ENCODE measurements at places on chromosomes 7 and 10. TPM values are rescaled to one million over a fixed set of nuclear protein-coding genes. Genes with fewer than 3 reads are reported as not detected.

- H3K4me1 ChIP-seq, result no peaks in the 10 kb centered on the region
- no peaks in the 10 kb centered on the region for H3K27me3 ChIP-seq
- no peak overlapping the region for H3K4me3 ChIP-seq
Measured at GRCh38 chr10:124557648-124558338, 96.2 kb downstream of the LHPP start.

DNA sequence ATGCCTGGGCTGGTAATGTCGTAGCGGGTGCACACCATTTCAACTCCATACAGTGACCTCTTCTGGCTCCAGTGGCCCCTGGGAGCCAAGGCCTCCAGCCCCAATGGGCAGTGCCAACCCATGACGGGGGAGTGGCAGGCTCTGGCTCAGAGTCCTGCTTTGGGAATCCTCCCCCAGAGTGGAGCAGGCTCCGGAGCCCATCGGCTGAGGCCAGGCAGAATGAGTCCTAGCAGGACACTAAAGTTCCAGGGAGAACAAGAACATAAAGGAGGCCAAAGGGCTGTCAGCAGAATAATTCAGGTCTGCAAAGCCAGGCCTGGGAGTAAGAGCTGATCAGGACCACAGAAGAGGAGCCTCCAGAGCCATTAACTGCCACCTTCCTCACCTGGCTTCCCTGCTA, 33.3 kb downstream of the LBX1 start:
- H3K4me3 ChIP-seq, result no peak overlapping the region
- no peak overlapping the region for H3K27ac ChIP-seq
- no peaks in the 10 kb centered on the region for H3K36me3 ChIP-seq
- no peak for DNase-seq
- H3K4me1 ChIP-seq, result no peaks in the 10 kb centered on the region
- no peaks in the 10 kb centered on the region for H3K27me3 ChIP-seq

- no peaks in the 10 kb centered on the region for H3K36me3 ChIP-seq
- peaks cover 14% of the 10 kb centered on the region for H3K4me1 ChIP-seq
- H3K27me3 ChIP-seq, result no peaks in the 10 kb centered on the region
- DNase-seq, result no peak
- no peak overlapping the region for H3K4me3 ChIP-seq
- no peak overlapping the region for H3K27ac ChIP-seq
Measured at GRCh38 chr10:34347131-34347530, 468.0 kb downstream of the PARD3 start.

GRCh38 chr7:505171-505570, 14.5 kb downstream of the PDGFA start:
- H3K27ac ChIP-seq, result no peak overlapping the region
- no peaks in the 10 kb centered on the region for H3K27me3 ChIP-seq
- no peak for DNase-seq
- H3K4me1 ChIP-seq, result no peaks in the 10 kb centered on the region

GRCh38 chr7:67573639-67574038, 577.0 kb downstream of the TYW1 start:
- H3K4me1 ChIP-seq, result no peaks in the 10 kb centered on the region
- DNase-seq, result no peak
- no peak overlapping the region for H3K4me3 ChIP-seq

Gene RRP12
- 68.6 TPM for total RNA-seq

- H3K4me1 ChIP-seq, result no peaks in the 10 kb centered on the region
- H3K27me3 ChIP-seq, result no peaks in the 10 kb centered on the region
- DNase-seq, result peak; percentile 77
- H3K4me3 ChIP-seq, result no peak overlapping the region
- no peaks in the 10 kb centered on the region for H3K36me3 ChIP-seq
- H3K27ac ChIP-seq, result no peak overlapping the region
Measured at GRCh38 chr7:108497082-108497725, 28.7 kb downstream of the PNPLA8 start.

Gene FAM20C
- total RNA-seq, result 35.8 TPM

DNA sequence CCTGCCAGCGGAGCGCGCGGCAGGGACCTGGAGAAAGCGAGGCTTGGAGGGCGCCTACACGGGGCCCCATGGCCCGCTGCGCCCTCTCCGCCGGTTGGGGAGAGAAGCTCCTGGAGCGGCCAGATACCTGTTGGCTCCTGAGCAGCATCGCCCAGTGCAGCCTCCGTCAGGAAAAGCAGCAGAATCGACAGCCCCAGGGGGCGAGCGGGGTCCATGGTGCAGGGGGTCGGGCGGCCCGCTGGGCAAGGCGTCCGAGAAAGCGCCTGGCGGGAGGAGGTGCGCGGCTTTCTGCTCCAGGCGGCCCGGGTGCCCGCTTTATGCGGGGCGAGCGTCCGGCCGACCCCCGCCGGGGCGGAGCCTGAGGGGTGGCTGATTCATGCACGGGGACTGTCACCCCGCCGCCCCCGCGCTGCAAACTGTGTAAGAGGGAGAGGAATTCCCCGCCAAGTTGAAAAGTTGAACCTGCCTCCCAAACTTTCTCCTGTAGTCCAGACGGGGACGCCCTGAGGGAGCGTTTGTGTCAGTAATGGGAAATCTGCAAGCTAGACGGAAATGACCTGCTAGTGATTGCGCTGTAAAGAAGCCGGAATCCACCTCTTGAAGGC, at the start of gene TFPI2:
TSS of gene TFPI2 (minus strand) at position 290 of the 605 bp plus-strand sequence. CDS start at position 215, 75 bp downstream.
- no peaks in the 10 kb centered on the region for H3K27me3 ChIP-seq
- peaks cover 10% of the 10 kb centered on the region for H3K4me1 ChIP-seq
- H3K27ac ChIP-seq, result no peak within 1 kb of the TSS
- peak; percentile 52 for DNase-seq

DNA sequence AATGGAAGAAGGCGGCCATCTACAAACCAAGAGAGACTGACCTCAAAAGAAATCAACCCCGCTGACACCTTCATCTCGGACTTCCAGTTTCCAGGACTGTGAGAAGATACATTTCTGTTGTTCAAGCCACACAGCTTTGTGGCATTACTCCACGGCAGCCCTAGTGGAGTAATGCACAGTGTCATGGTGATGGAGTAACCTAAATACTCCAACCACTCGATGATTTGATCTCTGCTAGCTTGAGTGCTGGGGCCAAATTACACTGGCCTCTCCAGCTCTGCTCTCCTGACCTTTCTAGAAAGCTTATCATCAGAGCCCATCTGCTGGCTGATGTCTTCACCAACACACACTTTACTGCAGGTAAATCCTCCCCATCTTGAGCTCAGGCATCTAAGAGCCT, 52.2 kb downstream of the GALNT17 start:
- no peak overlapping the region for H3K27ac ChIP-seq
- H3K27me3 ChIP-seq, result no peaks in the 10 kb centered on the region
- H3K4me3 ChIP-seq, result no peak overlapping the region

Gene CNPY1
- total RNA-seq, result not detected

Gene ATG9B
- total RNA-seq, result 0.96 TPM

GRCh38 chr10:64814201-64814600, 1293.0 kb downstream of the REEP3 start:
- no peaks in the 10 kb centered on the region for H3K36me3 ChIP-seq
- DNase-seq, result no peak
- no peaks in the 10 kb centered on the region for H3K4me1 ChIP-seq
- no peak overlapping the region for H3K4me3 ChIP-seq
- no peak overlapping the region for H3K27ac ChIP-seq
- H3K27me3 ChIP-seq, result no peaks in the 10 kb centered on the region

Gene ADRB1
- 81.6 TPM for total RNA-seq

Gene EXOC6
- total RNA-seq, result 35.0 TPM

Gene VIPR2
- total RNA-seq, result not detected

GRCh38 chr7:23369695-23370404, 70.7 kb downstream of the MALSU1 start:
- no peaks in the 10 kb centered on the region for H3K4me1 ChIP-seq
- no peaks in the 10 kb centered on the region for H3K27me3 ChIP-seq
- no peak for DNase-seq
- no peak overlapping the region for H3K4me3 ChIP-seq

DNA sequence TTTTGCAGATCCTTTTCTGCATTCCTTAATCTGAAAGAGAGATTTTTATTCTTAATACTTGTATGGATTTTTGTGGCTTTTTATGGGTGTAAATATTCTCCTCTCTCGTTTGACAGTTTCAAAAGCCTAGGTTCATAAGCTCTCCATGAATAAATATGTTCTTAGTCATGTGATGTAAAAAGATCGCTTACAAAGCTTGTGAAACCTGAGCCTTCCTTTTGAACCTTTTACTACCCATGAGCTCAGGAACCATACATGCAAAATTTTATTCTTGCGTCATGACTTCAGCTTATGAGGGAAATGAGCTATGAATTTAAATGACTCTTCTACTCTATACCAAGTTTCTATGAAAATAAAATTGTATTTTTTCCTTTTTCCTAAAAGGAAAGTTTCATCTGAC, 98.7 kb downstream of the POLL start:
- peaks cover 35% of the 10 kb centered on the region for H3K27me3 ChIP-seq
- H3K4me3 ChIP-seq, result no peak overlapping the region
- peak; percentile 79 for DNase-seq

GRCh38 chr10:2980791-2981360, 86.5 kb upstream of the PFKP start:
- H3K4me3 ChIP-seq, result no peak overlapping the region
- no peak overlapping the region for H3K27ac ChIP-seq
- peaks cover 2% of the 10 kb centered on the region for H3K27me3 ChIP-seq
- DNase-seq, result peak; percentile 38

Gene CALCR
- not detected for total RNA-seq

DNA sequence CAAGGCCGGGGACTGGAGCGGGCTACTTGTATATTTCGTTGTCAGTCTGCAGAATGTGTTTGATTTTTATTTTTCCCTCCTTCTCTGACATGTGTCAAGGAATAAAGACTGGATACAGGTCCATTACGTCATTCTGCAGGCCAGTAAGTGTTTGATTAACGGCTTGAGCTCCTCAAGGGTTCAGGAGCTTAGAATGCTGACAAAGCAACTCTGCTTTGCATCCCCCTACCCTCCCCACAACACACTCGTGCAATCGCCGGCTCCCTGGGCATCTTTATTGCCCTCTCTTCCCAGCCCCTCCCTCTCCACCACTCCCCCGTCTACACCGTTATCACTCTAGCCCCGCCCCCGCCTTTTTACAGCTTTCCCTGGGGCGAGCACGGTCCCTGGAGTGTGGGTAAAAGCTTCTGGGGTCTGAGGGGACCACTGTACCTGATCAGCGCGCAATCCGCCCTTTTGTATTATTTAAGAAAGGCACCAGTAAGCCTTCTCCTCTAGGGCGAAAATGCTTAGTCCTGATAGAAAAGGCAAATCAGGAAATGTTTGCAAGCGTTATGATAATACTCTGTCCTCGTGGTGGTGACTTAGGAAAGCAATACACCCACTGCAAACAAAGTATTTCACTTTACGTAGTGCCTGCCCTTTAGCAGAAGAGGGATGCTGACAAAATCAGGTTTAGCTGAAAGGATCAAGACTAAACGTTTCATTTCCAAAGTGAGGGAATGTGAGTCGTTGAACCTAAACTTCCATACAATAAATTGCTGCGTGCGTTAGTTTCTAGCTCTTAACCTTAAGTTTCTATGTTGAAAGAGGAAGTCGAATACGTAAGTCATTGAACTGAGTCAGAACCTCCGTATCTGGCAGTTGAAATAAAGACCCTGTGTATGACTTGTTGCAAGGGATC, 1.4 kb upstream of the CREB5 start:
- peak overlapping the region; percentile 47 for H3K4me3 ChIP-seq
- peak; percentile 18 for DNase-seq
- peaks cover 4% of the 10 kb centered on the region for H3K4me1 ChIP-seq
- H3K36me3 ChIP-seq, result no peaks in the 10 kb centered on the region
